ENCODE measurements at places on chromosomes 7 and 10.

DNA sequence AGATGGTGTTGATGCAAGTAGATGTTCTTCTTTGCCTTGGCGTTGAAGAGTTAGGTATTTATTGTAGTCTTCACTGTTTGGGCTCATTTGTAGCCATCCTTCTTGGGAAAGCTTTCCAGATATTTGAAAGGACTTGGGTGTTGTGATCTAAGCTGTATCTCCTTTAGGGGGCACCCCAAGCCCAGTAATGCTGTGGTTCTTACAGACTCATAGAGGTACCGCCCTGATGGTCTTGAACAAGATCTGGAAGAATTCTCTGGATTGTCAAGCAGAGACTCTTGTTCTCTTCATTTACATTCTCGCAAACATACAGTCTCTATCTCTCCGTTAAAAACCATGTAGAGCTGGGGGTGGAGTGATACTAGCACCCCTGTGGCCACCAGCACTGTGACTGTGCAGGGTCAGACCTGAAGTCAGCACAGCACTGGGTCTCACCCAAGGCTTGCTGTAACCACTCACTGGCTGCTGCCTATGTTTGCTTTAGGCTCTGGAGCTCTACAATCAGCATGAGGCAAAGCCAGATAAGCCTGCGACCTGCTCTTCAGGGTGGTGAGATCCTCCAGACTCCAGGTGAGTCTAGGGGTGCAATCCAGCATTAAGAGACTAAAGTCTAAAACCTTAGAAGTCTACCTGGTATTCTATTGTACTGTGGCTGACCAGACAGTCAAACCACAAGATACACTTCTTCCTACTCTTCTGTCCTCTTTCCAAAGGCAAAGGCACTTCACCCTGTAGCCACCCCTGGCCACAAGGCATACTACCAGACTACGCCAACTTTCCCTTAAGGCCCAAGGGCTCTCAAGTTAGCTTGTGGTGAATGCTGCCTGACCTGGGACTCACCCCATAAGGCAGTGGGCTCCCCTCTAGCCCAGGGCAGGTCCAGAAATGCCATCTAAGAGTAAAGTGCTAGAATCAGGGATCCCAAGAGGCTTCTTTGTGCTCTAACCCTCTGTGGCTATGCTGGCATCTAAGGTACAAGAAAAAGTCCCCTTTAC is 209.7 kb upstream of the TMEM196 start:
- DNase-seq = peak; percentile 12

GRCh38 chr10:110073896-110074295 is 66.1 kb downstream of the ADD3 start:
- DNase-seq = no peak

DNA sequence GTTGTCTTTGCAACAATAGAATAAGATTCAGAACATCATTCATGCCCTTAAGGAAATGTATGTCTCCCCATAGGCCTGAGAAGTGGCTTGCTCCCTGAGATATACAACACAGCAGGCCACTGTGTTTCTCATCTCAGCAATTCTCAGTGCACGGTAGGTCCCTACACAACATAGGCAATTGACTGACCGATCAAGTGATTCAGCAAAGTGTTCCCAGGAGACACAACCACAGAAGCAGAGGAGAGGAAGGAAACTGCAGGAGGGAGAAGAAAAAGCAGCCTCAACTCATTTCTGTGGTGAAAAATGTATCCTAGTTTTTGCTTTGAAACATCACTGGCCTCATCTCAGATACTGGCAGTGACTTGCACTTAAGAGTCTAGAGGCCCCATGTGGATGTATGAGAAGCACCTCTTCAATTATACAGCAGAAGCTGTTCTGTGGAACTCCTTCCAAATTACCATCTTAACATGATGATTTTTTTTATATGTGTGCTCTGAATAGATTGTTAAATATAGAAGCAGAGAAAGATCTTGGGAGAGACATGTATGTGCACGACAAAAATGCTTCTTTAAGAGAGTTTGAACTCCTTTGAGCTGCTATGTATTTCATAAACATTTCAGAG is 306.8 kb downstream of the XPNPEP1 start:
- DNase-seq = no peak

GRCh38 chr10:111598433-111599059 is 521.7 kb downstream of the ADRA2A start:
- DNase-seq = peak; percentile 69

DNA sequence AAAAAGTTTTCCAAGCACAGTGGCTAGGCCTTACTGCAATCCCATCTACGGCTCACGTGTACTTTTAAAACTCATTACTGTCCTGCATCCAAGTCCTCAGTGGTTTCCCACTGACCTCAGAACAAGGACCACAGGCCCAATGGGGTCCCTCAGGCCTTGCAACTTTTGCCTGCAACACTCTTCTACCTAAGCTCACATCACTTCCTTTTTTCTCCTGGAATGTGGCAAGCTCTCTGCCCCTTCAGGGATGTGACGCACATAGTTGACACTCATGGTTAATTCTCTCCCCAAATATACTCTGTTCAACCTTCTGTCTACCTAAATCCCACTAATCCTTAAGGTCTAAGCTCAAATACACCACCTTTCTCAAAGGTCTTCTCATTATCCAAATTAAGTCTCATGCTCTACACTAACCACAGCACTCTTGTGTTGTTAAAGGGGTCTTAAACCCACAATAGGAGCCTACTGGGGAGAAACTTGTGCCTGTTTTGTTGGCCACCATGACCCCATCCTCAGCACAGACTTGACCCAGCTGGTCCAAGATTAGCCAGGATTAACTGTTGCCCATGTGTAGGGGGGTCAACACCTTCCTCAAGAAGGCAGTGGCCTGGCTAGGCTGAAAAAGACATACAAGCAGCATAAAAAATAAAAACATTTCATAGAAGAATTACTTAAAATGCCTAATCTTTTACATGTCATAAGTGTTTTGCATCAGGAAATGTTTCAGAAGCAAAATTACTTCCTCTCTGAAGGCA is 15.2 kb downstream of the HNRNPF start:
- DNase-seq = no peak

GRCh38 chr7:38524786-38525185 is 106.4 kb downstream of the AMPH start:
- no peak for DNase-seq

GRCh38 chr10:61899997-61900828 is 1.3 kb upstream of the ARID5B start:
- DNase-seq = peak; percentile 66

DNA sequence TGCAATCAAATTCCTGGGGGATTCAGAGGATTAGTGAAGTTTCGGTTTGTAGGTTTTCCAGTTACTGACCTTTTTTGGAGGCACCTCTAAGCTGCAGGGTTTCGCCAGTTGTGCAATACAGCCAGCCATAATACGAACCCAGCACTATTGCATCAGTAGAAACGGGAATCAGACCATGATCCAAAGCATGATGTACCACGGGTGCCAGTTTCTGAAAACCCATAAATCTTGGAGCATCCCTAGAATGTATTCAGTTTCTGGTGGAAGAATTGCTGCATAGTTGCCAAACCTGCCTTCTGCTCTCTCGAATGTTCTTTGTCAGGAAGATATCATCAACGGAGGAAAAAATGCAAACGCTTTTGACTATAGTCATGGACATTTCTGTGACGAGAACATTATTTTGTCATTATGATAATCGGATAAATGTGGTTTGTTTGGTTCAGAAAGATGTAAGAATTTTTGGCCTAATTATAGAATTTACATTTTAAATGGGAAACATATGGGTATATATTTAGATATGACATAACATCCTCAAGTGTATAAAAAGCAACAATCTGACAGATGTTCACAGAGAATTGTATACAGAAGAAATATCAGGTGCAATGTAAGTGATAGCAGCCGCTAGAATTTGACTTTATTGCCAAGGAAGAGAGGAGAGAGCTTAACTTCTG is 186.2 kb upstream of the PRKCQ start:
- DNase-seq = no peak

- no peak for DNase-seq
These were observed 5.5 kb upstream of the MDFIC start for GRCh38 chr7:114916261-114916892.

- no peak for DNase-seq
These were observed 128.4 kb downstream of the ARL4A start for GRCh38 chr7:12815871-12816270.

GRCh38 chr10:105674448-105674847 is 1033.4 kb downstream of the SORCS3 start:
- no peak for DNase-seq

DNA sequence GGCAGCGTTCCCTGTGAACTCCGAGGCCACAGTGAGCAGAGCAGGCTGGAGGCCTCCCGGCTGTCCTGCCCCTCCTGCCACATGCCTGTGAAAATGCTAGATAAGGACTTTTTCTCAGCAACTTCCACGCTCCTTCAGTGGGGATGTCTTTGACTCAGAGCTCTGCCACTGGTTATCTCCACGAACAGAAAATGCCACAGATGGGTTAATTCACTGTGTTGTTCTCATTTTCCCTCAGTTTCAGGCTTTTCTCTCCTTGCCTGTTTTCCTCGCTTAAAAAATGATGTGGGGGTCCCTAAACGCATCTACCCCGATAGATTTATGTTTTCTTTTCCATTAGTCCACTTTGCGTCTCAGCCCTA is 51.3 kb downstream of the IKZF1 start:
- no peak for DNase-seq

DNA sequence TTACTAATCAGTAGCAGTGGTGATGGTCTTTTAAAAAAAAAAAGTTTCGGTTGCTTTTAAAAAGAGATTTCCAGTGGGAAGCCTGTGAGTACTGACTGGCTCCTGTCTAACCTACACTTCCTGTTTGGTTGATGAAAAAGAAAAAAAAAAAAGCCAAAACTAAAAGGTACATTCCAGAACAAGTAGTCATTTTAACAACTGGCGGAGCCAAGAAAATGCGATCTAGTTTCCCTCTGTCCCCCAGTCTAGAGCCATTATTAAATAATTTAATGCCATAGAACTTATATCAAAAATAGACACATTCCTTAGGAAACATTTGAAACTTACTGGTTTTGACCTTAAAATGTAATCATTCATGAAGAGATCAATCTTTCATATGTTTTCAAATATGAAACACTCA is 254.2 kb upstream of the C7orf33 start:
- DNase-seq = no peak

DNA sequence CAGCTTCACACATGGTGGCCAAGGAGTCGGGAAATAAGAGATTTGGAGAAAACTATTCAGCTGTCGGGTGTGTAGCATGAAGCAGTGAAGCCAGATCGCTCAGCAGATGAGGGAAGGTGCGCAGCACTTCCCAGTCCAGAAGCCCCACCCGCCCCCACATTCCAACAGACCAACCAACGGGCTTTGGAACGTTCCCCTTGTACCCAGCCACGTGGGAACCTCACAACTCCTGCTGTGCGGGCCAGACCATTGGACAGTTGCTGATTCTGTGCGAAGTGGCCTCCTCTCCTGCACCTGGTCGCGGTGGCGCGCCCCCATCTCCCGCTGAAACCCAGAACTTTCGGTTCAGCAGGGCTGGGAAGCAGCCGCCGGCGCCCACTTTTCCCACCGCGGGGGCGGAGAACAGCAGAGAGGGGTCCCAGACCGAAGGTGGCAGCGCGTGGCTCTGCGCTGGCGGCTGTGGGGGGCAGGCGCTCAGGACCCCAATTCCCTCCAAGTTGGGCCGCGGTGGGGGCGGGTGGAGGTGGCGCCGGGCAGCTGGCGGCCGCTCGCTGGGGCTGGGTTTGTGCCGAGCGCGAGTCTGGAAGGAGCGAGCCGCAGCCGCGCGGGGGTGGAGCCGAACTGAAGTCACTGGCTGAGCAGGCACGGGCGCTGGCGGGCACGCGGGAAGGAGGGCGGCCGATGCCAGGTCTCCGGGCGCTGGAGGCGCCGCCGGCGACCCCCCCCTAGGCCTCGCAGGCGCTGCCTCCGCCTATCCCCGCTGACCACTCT is 1301.5 kb upstream of the SORCS1 start:
- no peak for DNase-seq

DNA sequence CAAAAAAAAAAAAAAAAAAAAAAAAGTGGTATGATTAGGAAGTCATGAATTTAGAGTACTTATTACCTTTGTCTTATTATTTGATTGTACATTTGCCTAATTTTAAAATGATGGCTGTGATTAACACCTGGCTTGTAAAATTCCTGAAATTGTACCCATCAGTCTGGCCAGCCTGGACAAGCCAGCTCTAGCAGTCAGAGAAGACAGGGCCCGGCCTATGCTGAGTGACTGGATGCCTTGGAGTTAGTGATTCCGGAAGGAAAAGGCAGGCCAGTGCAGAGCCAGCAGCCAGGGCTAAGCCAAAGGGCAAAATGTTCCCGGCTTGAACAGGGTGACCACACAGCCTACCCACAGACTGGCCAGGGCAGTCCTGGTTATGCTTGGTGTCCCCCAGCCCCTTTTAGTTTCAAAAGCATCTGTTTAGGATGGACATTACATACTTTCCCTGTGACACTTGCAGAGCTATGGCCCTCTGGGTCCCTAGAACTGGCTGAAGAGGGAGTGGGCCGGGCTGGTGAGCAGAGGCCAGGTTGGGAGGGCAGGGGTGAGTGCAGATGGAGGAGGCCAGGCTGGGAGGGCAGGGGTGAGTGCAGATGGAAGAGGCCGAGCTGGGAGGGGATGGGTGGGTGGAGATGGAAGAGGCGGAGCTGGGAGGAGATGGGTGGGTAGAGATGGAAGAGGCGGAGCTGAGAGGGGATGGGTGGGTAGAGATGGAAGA is 61.7 kb downstream of the PROSER2 start:
- no peak for DNase-seq

DNA sequence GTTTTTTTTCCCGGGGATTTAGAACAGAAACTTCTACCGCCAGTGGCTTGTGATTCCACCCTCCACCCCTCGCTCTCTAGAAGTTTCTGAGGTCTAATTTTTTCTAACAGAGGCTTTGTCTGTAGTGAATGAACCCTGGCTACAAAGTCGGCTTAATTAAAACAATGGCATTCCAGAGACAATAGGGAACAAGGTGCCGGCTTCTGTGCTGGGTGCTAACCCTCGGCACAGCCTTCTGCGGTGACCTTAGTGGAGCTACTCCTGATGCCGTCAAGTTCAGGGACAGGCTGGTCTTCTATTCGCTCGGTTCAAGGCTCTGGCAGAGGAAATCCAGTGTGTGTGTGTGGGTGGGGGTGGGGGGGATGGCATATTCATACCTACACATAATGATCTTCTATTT is 32.1 kb upstream of the ENO4 start:
- DNase-seq = no peak

DNA sequence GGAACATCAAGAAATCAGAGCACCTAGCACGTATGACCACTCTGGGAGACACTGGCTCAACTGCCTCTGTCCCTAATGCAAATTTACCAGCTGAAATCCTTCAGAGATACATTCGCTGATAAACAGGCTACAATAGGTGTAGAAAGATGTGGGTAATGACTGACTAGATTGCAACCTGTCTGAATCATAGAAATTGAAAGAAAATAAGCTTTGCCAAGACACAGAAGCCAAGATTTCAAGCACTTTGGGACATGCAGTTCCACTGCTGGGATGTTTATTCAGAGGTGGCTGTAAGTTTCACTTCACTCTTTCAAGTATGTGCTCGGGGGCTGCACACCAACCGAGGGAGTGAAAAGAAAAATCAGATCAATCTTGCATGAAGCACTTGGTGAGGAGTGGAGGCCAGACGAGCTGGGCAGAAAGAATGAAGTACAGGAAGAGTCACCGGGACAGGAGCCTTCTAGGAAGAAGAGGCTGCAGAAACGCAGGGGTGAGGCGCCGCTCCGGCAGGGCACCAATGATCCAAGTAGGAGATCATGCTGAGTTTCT is 276.7 kb downstream of the PARD3 start:
- no peak for DNase-seq
